ENCODE measurements at places on chromosomes 1 and 21. TPM values are rescaled to one million over a fixed set of nuclear protein-coding genes. Genes with fewer than 3 reads are reported as not detected.

DNA sequence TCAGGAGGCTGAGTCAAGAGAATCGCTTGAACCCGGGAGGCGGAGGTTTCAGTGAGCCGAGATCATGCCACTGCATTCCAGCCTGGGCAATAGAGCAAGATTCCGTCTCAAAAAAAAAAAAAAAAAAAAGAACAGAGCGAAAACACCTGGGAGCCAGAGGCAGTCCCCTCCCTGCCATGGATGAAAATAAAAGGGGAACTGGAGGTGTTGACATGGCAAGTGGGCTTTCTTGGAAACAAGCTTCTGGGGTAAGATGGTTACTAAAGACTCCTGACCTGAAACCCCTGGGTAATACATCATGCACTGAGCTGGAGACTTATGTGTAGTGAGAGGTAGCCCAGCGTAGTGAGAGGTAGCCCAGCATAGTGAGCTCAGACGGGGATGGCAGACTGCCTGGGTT, 31.6 kb downstream of the ADCY10 start:
- no peak for DNase-seq

GRCh38 chr1:9230869-9231533, 3.6 kb upstream of the H6PD start:
- no peak for DNase-seq

DNA sequence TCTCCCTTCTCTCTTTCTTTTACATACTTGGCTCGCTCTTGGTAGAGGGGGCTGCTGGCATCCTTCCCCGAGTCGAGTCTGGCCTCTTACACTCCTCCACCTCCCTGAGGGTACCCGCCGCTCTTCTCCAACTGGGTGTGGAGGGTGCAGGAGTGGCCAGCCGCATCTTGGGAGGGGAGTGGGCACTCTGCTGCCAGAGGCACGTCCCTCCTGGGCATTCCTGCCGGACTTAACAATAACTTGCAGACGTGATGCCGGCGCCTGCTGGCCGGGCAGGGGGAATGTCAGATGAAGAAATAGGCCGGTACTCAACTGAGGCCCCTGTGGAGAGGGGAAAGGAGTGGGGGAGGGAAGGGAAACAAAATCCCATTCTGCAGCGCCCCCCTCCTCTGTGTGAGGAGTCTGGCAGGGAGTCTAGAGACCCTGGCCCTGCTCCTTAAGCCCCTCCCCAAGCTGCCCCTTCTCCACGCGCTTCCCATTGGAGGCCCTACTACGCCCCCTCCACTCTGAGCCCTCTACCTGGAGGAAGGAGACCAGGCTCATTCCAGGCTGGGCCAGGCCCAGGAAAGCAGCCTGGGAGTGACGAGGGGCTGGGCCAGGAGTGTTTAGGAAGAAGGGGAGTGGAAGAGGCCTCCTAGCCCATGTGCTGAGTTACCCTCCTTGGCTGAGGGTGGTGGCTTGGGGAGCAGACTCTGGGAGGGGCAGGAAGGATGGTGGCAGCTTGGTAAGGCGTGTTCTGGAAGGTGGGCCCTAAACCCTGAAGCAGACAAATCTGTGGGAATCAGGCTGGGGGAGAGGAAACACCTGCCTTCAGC, 1.8 kb downstream of the ATP2B4 start:
- DNase-seq = peak; percentile 73

The S100A7 gene
- not detected for polyA plus RNA-seq

The LRRIQ3 gene
- 0.32 TPM for polyA plus RNA-seq

DNA sequence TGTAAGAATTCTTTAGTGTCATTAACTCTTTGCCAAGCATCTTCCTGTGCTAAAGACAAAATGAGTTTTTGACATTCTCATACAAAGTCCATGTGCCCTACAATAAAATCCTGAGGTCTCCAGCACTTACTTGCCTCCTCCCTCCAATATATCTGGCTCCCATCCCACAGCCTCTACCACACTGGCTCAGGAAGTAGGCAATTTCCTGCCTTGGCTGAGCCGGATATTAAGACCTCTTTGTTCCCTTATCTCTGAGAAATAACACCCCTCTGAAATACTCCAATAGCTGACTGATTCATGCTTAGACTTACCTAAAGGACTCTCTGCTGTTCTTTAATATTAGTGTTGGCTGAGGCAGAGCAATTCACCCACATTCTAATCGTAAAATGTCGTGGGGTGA, 37.6 kb upstream of the GORAB start:
- peak; percentile 23 for DNase-seq

DNA sequence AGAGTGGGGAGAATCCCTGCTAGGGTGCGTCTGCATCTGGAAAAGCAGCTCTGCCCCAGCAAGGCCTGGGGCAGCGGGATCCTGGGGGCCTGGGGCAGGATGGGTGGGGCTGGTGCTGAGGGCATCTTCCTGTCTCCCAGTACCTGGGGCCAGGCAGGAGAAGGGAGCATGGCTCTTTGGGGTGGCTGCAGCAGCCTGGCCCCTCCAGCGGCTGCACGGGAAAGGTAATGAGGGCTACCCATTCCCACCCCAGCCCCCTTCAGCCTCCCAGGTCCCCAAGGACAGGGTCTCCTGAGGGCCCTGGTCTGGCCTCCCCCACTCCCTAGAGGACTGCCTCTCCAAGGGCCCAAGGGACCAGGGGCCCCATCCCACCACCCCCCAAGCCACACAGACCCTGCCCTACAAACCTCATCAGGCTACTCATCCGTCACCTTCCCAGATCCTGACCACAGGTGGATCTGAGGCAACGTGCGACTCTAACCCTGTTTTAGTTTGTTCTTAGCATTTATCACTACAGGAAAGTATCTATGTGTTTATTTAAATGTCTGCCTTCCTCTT, 910 bp upstream of the ANKRD65 start:
- DNase-seq = peak; percentile 14

DNA sequence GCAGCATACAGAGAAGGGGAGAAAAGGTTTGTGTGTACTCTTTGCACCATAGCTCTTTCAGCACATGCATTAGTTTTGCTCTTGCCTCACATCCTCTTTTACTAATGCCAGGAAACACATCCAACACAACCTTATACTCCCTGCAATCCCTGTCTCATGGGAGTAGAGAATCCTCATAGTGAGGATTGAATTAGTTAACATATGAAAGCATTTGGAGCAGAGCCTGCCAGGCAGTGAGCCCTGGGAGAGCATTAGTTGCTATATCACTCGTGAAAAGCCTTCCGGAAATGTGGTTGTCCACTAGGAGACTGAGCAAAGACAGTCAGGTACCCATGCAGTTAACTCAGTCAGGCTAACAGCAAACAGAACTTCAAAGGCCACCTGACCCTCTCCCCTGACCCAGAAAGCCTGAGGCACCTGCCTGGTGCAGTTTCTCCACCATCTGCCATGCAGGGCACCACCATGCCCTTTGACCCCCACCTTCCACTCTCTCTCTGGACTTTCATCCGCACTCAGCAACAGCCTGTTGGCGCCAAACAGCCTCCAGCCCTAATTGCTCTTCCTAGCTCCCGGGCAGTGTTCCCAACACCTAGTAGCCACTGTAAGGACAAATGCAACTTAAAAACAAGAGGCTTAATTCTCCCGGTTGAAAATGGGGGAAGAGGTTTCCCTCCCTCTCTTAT, 14.9 kb upstream of the AGT start:
- DNase-seq = no peak
